ENCODE measurements at places on chromosomes 3 and 15.

GRCh38 chr15:42150219-42150970 is 6.0 kb downstream of the PLA2G4F start:
- no peak for DNase-seq

DNA sequence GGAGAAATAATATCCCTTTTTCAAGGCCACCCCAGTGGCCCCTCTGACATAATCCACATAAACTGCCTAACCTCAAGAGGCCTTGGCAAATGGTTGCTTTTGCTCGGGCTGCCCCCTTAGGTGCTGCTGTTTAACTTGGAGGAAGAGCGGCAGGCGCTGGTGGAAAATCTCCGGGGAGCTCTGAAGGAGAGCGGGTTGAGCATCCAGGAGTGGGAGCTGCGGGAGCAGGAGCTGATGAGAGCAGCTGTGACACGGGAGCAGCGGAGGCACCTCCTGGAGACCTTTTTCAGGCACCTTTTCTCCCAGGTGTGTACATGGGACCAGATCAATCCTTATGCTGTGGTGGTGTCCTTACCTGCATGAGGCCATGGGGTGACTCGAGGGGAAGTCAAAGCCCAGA is 15.0 kb downstream of the DUOX1 start:
- peak; percentile 41 for DNase-seq

DNA sequence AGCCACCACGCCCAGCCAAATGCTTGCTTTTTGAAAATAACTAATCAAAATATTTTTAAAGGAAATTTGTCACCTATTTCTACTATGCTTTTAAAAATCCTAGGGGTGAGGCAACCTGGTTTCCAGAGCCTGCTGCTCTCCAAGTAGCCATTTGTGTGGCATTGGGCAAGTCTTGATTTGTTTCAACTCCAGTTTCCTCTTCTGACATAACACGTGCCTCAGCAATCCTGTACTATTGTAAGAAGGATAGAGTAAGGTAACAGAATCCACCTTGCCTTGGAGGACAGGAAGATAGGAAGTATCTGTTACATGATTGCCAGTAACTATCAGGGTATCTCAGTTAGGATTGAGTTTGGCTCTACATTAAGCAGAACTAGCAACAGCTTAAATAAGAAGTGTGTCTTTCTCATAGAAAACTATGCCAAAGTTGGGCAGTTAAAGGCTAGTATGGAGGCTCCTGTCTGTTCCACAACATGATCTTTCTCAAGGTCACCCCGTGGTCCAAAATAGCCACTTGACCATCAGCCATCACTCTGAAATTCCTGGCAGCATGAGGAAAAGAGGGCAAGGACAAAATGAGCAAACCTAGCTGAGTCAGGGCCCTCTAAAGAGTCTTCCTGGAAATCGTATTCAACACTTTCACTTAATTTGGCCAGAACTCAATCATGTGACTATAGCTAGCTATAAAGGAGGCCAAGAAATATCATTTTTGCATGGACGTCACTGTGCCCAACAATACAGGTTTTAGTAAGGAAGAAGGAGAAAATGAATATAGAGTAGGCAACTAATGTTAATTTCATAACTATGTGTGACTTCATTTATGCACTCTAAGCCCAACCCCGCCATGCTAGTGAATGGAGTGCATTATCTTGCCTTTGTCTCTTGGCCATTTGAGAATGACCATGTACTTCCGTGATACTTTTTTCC is 66.1 kb downstream of the HMG20A start:
- DNase-seq: no peak

GRCh38 chr3:27010834-27011233 is 358.3 kb downstream of the NEK10 start:
- no peak for DNase-seq

DNA sequence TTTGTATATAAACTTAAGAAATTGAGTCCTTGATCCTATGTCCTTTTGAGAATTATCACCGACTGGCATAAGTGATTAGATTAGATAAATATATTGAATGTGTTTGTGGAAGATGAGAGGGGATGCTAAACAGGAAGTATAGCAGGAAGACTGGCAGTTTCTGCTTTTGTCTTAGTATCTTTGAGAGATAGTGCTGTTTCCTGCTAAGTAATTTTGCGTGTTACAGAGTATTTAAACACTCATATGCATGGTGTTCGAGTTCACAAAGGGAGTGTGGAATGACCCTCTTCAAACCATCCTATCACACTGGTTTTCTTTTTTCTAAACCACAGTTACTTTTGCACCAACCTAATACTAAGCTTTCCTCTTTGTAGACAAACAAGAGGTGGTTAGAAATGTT is 106.0 kb downstream of the KLHL25 start:
- DNase-seq: no peak

Data from caudate nucleus (tissue), 63 donors.